Astrocyte of the spinal cord (primary cell): ENCODE measurements at places on chromosomes 12 and 14.

- DNase-seq: no peak
Measured at GRCh38 chr12:110782094-110782493, 39.4 kb upstream of the PPP1CC start.

DNA sequence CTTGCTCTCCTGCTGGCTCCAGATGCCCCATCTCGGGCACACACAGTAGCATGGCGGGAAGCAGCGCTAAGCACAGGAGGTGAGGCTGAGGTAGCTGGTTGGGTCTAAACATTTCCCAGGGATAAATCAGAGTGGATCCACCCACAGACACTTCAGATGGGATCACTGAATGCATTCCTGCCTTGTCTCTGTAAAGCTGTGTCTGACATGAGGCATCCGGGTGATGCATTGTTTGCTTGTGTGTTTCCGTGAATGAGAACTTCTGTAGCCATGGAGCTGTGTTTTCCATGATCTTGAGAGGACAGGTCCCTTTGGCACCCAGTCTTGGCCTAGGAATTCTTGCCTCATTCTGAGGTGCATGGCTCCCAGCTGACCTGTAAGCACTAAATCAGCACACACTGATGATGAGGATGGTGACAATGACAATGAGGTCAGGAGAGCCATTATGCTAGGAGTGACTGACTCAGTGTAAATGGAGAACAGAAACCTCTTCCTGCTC lies 6.7 kb upstream of the KRT75 start:
- peak; percentile 33 for DNase-seq

DNA sequence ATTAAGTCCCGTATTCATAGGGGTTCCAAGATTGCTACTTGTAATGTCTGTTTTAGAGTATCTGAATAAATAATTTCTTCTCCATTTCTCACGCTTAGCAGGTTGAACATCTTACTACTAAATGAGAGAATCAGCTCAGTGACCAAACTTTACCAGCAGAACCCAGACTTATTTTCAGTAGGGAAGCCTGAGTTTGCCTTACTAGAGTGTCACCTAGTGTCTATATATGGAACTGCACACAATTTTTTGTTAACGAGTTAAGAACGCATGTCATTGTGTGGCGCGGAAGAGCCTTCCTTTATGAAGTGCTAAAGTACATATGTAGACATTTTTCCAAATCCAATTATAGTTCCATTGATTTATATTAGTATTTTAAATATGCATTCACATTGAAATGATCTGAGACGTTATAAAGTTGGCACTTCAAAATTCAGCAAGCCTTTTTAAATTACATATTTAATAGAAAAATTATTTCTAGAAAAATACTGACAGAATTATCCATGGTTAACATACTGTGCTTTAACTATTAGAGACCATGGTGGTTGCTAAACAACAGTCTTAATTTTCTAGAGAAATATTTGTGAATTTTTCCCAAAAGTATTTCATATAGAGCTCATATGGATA lies 88.3 kb downstream of the RPS29 start:
- peak; percentile 78 for DNase-seq

- peak; percentile 56 for DNase-seq
Measured at GRCh38 chr14:41062826-41063225, 543.9 kb upstream of the LRFN5 start.

DNA sequence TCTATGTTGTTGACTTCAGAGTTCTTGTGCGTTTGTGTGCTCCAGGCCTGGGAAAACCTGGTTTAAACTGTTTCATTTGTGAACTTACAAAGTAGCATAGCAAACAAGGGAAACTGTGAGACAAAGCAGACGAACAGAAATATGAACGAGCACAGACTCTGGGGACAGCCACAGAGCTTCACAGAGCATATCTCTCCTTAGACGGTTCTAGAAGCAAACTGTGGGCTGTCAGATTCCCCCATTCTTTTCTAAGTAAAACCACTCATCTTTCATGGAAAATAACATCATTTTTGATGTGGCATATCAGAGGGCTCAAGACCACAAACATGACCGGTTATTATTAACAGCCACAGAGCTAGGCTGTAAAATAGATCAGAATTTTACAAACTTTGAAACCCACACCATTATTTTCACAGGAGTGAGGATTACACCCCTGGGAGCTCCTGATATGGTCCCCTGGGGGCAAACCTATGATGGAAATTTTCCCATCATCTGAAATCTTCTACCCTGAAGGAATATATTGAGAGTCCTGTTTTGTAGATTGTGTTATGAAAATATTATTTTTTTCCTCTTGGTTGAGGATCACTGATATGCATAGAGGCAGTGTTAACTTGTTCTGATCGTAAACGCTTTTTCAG lies 102.0 kb downstream of the ADGRD1 start:
- no peak for DNase-seq

DNA sequence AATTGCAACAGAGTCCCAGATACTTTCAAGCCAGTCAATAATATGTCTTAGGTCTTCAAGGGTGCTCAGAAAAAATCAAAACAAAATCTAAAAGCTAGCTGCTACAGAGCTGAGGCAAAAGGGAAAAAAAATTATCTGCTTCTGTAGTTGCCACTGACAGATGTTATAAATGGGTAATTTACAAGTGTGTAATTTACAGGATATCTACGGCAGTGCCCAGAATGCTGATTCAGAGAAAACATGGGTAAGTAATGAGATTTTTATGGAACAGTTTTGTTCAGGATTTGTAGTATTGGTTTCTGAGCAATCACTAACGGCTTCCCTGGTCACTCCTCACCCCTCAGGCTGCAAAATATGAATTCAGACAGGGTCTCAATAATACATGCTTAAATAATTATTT lies 234.1 kb downstream of the GALC start:
- DNase-seq: no peak

- no peak for DNase-seq
Measured at GRCh38 chr14:35043046-35043445, 3.0 kb upstream of the FAM177A1 start.
